ENCODE measurements at places on chromosomes 3 and 15. TPM values are rescaled to one million over a fixed set of nuclear protein-coding genes. Genes with fewer than 3 reads are reported as not detected.

RTF1 gene
- 19.3 TPM for total RNA-seq

PDZRN3 gene
- not detected for total RNA-seq

ITIH1 gene
- total RNA-seq = not detected

SMCO1 gene
- total RNA-seq = not detected

MORC1 gene
- not detected for total RNA-seq

CIP2A gene
- total RNA-seq = 17.3 TPM

RARRES1 gene
- total RNA-seq = 7.3 TPM

CTXN2 gene
- 0.04 TPM for total RNA-seq
